Mesothelial cell of epicardium (in vitro differentiated cells): ENCODE measurements at places on chromosomes 7 and 10. TPM values are rescaled to one million over a fixed set of nuclear protein-coding genes. Genes with fewer than 3 reads are reported as not detected.

GRCh38 chr10:106894692-106895091 is 269.8 kb downstream of the SORCS1 start:
- no peak for DNase-seq

ABCB1 gene
- total RNA-seq = 0.61 to 1.7 TPM (median 1.5 TPM) in 3 replicates

- no peak for DNase-seq
These were observed 75.4 kb downstream of the PLXNA4 start for GRCh38 chr7:132500727-132501440.

DNA sequence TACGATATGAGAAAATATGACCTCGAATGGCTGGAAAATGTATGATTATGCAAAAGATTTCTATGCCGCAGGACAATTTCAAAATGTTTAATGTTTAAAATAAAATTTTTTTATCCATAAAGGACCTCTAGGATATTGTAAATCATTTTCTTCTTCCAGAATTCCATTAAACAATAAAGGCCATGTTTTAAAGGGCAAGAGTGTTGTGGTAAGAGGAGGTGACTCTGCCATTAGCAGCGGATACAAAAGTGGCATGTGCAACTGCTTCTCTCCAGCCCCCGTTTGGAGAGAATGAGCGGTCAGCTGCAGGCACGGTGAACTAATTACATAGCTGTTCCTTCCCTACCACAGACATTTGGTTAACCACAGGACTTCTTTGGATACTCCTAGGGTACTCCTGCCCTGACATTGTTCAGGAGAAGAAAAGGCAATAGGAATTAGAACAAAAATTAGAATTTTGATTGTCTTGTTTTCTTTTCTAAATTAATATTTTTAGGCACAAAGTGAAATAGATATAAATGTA is 63.8 kb downstream of the HBP1 start:
- no peak for DNase-seq

- DNase-seq = no peak
These were observed 6.2 kb downstream of the PAXIP1 start for GRCh38 chr7:154996756-154997155.

GRCh38 chr7:102044984-102045673 is 227.7 kb downstream of the CUX1 start:
- peak; percentile 50 for DNase-seq

GDF2 gene
- total RNA-seq = not detected in 3 replicates

CYP3A5 gene
- total RNA-seq = 9.0 to 10.1 TPM (median 9.2 TPM) in 3 replicates

DNA sequence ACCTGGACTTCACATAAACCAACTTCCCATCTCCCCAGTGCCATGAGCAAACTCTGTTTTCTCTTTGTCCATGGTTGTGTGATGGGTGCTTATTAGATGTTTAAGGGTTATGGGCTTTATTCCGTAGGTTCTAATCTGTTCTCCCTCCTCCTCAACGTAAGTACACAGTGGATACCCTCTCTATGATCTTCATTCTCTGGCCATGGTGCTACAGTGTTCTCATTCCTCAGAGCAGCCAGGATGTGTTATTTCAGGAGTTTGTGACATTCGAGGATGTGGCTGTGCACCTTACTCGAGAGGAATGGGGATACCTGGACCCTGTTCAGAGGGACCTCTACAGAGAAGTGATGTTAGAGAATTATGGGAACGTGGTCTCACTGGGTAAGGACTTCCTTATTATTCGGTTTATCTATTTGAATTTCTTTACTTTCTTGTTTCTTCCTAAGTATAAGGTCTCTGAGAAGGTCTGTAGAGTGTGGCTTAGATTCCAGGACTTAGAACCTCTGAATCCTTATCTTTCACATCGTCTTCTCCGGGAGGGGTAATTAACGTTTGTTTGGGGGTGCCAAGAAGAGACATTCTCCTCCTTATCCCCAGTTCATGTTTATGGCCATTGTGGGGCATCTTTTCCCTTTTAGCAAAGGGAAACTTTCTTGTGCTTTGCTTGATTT is 3.8 kb downstream of the ZNF655 start:
- DNase-seq = no peak

- no peak for DNase-seq
These were observed at the start of gene SFRP5 for GRCh38 chr10:97771913-97772823. SFRP5 (minus strand) TSS chr10:97771999; CDS start chr10:97771833, 166 bp downstream.

DNA sequence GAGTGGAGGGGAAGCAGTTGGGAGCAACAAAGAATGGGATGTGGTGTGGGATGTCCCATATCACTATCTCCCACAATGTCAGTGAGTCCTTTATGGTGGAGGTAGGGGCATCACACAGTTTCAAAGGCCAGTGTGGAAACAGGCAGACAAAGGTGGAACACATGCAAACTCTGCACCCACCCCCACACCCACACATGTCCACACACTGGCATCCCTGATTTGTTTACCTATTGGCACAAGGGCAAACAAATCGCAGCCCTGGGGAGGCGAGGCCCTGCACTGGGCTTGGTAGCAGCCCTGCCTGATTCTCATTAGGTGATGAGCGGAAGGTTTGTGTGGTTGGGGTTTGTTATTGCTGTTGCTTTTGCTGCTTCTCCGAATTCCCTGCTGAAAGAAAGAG is 243.3 kb downstream of the GRID1 start:
- no peak for DNase-seq

GNB2 gene
- 173 to 178 TPM (median 174 TPM) in 3 replicates for total RNA-seq

DNA sequence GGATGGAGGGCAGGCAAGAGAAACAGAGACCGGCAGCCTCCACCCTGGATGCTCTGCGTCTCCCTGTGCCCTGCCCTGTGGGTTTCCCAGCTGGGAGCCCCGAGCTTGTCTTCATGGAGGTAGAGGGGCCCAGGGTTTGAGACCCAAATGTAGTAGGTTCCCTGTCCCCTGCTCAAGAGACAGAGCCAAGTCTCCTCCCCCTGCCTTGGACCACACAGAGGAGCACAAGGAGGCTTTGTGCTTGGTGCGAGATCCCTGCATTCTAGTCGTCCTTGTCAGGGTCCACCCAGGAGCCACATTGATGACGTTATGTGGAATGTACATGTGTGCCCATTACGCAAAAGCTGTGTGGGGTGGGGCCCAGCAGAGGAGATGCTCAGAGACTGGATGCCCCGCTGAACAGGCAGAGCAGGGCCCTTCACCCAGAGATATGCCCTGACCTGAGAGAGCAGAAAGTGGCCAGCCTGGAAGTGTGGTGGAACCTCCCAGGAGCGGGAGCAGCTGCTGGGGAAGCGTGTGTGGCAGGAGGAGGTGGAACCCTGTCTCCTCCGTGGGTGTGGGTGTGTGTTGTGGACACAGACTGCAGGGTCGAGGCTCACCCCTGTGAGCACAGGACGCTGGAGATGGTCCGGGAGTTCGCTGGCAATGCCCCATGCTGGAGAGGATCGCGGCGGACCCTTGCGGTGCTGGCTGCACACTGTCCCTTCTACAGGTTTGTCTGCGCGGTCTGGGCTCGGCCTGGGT is 39.3 kb downstream of the VWA2 start:
- no peak for DNase-seq

- no peak for DNase-seq
These were observed 241.7 kb upstream of the GLI3 start for GRCh38 chr7:42478717-42479116.

GFRA1 gene
- total RNA-seq = 38.7 to 42.4 TPM (median 40.8 TPM) in 3 replicates

AP4M1 gene
- total RNA-seq = 23.5 to 26.8 TPM (median 25.6 TPM) in 3 replicates

- no peak for DNase-seq
These were observed 18.6 kb downstream of the WDR37 start for GRCh38 chr10:1074748-1075308.

- DNase-seq = no peak
These were observed 159.9 kb downstream of the FGFR2 start for GRCh38 chr10:121438333-121438732.

DNA sequence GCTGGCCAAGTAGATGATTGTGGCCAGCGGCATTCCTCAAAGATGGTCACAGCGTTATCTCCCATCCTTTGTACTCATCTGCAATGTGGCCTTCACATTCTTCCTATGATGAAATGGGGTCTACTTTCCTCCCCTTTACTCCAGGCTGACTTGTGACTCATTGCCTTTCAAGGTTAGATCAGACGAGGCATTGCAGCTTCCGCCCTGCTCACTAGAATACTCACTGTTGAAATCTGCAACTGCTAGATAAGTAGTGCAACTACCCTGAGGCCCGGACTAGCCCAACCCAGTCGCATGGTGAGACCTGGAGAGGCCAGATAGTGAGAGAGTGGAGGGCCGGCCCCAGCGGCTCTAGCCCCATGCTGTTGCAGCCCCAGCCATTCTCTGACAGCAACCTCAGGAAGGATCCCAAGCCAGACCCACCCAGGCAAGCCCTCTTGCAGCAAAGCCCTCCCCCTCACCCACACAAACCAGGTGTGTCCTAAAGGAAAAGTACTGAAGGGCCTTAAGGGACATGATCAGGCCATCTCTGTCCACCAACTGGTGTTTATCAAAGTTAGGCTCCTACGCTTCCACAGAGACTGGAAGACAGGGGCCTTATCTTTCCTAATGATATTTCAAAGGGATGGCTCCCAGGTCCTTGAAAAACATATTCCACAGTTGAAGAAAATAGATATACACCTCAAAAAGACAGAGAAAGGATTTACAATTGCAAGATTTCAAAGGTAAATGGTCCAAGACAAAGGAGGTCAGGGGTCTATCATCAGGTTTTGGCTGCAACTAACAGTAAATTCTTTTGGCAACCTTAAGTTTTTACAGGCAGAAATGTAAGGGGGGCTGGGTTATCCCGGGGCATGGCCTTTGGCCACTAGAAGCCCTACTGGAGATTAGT is 107.2 kb upstream of the TRIM24 start:
- no peak for DNase-seq
